ENCODE measurements at places on chromosomes 13 and 19. TPM values are rescaled to one million over a fixed set of nuclear protein-coding genes. Genes with fewer than 3 reads are reported as not detected.

The KLK12 gene
- total RNA-seq: not detected

The CDC37 gene
- total RNA-seq: 118 TPM

The SELENOV gene
- not detected for total RNA-seq

The SBSN gene
- total RNA-seq: not detected

The TINCR gene
- 1.2 TPM for total RNA-seq

DNA sequence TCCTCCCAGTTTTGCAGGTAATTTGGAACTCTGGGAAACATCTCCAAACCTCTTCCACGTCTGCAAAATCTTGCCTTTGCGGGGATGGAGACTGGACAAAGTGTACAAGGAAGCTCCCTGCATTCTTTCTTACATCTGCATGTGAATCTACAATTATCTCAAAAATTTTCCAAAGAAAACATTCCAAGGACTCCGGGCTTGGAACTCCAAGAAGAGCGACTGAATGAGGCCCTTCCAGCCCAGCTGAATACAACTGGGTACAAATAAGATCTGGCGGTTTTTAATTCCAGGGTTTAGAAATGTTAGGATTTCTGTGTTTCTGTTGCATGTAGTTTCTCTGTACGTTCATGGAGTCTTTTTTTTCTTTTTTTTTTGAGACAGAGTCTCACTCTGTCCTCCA lies 28.5 kb downstream of the EXOC3L2 start:
- no peak for DNase-seq

The CEACAM8 gene
- not detected for total RNA-seq

The ZNF486 gene
- total RNA-seq: 12.4 TPM

DNA sequence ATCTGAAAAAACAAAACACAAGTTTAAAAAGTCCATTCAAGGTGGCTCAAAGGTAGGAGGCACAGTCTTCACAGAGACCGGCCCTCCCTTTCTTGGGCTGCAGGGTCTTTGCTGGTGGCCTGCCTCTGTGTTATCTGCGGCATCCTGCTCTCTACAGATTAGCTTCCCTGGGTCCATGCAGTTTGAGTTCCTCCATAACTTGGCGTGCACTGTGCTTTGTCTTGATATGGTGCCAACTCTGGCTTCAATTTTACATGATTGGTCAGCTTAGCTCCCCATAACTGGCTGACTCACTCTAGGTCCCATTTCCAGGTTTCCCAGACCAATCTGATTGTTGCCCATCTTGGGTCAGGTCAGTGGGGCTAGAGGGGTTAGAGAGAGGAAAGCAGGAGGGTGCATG lies 41.8 kb downstream of the TPT1 start:
- no peak for DNase-seq

The ZNF536 gene
- 12.4 TPM for total RNA-seq

GRCh38 chr19:31825134-31826094 lies 476.2 kb upstream of the TSHZ3 start:
- DNase-seq: no peak

DNA sequence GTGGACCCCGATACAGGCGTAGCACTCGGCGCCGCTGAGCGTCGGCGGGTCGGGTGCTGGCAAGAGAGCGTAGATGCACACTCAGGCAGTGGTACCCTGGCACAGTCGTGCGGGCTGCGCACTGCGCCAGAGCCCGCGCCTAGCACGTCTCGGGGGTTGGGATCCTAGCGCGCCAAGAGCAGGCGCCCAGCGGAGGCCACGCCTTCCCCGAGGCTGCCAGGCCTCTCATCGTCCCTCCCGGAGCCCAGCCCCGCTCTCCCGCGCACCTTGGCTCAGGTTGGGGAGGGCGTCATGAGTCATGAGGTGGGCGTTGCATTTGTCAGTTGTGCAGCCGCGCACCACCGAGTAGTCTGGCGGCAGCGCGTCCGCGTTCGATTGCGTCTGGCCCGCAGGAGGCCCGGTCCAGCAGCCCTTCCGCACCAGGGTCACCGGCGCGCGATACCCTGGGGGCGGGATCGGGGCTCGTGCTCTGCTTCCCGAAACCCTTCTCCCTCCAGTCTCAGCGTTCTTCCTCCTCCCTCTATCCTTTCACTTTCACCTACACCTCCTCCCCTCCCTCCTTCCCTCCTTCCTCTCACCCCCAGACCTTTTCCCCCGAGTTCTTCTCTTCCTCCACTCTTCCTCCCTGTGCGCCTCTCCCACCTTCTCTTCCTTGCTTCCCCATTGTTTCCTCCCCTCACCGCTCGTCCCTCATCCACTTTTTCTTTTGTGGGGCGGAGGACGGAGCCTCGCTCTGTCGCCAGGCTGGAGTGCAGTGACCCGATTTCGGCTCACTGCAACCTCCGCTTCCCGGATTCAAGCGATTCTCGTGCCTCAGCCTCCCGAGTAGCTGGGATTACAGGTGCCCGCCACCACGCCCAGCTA lies 3.5 kb downstream of the LYPD5 start:
- DNase-seq: peak; percentile 77

DNA sequence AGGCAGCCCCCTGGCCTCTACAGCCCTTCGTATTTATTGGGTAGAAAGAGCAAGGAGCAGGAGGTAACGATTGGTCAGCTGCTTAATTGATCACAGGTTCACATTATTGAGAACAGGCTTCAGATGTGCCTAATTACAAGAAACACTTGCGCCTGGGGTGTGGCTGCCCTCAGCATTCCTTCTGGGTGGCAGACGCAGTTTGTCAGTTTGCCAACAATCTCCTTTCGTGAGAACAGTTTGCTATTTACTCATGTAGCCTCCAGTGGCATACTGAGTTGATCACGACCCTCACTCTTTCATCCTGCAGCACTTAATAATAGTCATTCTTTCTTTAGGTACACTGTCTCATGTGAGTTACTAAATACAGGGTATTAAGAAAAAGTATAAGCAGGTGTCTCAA lies 985.6 kb downstream of the SLITRK5 start:
- DNase-seq: no peak

The ZNF490 gene
- total RNA-seq: 4.6 TPM

The TEX26 gene
- not detected for total RNA-seq

All from Peyer's patch (tissue), 4 donors.